Cortex of kidney (tissue), 1 donor: ENCODE measurements at places on chromosomes 7 and 10.

DNA sequence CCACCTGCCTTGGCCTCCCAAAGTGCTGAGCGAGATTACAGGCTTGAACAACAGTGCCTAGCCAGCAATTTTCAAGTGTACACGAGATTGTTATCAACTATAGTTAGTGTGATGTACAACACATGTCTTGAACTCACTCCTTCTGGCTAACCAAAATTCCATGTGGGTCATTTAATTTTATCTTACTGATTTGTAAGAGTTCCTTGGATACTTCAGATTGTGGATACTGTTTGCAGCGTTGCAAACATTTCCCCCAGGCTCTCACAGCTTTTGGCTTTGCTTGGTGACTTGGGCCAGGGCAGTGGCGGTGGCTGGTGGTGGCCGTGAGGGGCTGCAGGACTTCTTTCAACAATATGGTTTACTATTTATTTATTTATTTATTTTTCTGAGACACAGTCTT is 8.5 kb upstream of the TMEM270 start:
- no peak for DNase-seq

GRCh38 chr7:26543951-26544350 is 252.3 kb downstream of the SNX10 start:
- no peak for DNase-seq

DNA sequence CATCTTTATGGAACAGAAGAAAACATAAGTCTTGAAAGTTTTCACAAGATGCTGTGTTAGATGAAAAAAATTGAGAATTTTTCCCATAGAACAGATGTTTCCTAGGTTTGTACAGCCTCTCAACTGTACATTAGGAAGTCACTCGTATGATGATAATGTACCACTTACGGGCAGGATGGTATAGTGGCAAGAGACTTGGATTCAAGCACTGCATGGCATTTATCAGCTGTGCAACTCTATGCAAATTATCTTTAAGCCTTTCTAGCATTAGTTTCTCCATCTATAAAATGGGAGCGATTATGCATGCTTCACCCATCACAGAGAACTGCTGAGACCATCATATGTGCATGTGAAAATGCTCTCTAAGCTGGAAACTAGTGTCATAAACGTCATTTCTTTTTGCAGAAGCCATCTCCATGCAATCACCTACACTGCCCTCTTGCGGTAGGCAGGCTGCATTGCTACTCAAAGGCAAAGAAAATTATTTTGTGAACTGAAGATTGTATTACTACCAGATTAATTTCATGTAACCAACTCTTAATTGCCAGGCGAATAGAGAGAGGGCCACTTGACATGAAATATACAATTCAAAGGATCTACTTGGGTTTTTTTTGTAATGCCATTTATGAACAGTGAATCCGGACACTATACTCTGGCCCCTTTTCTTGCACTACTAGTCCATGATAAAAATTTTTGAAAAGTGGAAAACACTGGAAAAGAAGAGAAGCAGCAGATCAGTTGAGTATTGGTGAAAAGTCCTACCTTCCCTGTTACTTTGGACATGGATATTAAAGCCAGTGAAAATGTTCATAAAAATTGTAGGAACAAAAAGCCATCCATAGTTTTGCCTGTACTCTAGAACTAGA is 102.3 kb downstream of the JAZF1 start:
- DNase-seq: no peak

DNA sequence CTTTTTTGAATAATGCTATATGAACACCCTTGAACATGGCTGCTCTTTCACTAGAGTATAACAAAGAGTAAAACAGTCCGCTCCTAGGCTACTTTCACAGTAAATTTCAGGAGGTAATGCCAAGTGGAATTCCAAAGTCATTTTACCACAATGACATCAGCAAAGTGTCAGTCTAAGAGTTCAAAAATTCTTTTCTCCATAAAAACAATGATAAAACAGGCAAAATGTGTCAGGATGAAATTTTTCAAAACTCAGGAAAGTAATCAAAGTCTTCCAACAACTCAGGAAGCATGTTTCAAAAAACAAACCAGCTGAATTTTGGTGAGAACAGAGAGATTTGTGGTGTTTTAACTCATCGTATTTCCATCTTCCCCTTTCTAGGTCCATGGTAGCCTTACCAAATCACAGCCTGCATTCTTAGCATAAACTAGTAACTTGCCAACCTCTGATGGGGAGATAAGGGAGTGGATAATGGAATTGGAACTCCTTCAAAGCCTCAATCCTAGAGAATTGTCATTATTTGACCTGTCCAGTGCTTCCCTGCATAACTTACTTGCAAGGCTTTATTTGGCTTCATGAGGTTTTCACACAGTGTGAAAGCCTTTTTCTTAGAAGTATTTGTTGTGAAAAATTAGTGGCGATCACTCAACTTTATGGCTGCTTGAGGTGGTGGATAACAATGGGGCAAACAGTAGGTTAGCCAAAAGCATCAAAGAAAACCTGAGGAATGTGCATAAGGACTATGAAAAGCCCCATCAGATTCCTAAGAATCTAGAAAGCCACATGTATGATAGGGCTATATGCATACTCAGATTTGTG is 302.7 kb downstream of the HDAC9 start:
- no peak for DNase-seq

GRCh38 chr10:88830643-88831268 is 20.9 kb downstream of the ANKRD22 start:
- DNase-seq: no peak

GRCh38 chr10:18202680-18203460 is 62.6 kb downstream of the CACNB2 start:
- no peak for DNase-seq

DNA sequence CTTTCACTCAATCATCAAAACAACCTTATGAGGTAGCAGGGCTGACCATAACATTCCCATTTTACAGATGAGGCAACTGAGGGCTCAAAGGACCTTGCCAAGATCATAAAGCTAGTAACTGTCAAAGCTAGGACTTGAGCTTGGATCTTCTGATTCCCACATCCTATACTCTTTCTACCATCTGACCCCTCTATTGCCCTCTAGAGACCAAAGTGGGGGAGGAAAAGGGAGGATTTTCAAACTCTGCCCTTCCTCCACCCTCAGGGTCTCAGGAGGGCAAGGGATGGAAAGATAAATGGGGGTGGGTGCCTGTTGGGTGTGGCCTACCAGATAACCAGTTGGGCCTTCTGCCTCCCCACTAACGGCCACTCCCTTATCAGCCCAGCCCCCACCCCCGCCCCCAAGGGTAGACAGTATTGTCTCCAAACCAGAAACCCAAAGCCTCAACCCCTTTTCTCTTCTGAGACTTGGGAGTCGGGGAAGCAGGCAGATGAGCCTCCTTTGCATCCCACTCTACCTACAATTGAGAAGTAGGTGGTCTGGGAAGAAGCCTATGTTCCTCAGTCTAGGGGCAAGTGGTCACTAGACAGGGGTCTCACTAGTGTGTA is 7.9 kb downstream of the LDB1 start:
- DNase-seq: no peak

DNA sequence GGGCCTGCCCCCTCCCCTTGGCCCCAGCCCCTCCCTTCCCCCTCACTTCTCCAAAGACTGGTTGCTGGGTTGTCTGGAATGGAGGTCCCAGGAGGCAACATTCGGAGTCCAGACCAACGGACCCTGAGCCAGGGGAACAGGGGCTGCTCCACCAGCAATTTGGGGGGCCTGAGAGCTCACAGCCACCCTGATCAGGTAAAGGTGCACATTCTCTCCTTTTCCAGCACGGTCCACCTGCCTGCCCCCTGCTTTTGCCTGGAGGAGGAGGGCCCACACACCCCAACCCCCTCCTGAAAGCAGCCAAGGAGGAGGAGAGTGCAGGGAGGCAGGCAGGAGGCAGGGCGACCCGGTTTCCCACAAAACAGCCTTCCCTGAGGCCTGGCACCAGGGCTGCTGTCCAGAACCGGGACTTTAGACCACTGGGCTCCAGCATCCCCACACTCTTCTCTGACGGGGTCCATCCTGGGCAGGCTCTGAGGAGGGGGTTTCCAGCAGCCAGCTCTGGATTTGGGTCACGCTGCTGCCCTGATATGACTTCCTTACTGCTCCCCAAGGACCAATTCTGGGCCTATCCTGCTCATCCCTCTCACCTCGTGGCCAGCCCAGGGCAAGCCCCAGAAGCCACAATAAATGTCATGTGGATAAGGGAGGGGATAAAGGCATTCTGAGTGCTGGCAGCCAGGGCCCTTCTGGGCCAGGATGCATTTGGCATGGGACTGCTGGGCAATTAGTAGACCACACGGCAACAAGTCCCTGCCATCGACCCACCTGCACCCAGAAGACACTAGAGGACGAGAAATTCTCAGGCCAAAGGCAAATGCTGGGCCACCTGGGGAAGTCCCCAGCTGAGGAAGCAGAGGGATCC is 1.1 kb upstream of the CAMK2B start:
- no peak for DNase-seq

DNA sequence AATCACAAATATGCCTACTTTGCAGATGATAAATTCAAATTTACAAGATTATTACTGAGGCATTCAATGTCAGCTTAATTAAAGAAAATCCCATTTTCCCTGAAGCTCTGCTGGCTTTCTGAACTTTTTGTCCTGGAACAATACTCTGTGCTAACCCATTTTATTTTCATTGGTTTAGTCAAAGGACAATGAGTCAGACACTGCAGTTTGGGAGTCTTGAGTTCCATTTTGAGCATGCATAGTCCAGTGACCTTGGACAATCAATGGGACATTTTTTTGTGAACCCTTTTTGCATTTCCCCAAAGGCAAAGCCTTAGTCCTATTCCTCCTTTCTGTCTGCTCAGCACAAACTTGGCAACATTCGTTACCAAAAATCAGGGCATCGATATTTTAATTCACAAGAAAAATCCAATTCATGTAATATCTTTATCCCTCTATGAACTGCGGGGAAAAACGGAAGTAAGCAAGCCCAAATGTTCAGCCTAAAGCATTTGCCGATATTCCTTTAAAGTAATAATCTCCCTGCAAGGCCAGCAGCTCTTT is 339.8 kb downstream of the RNLS start:
- DNase-seq: no peak

GRCh38 chr7:36390199-36391090 is 783 bp downstream of the ANLN start:
- no peak for DNase-seq

GRCh38 chr7:47576031-47576865 is 5.7 kb downstream of the TNS3 start:
- DNase-seq: no peak

DNA sequence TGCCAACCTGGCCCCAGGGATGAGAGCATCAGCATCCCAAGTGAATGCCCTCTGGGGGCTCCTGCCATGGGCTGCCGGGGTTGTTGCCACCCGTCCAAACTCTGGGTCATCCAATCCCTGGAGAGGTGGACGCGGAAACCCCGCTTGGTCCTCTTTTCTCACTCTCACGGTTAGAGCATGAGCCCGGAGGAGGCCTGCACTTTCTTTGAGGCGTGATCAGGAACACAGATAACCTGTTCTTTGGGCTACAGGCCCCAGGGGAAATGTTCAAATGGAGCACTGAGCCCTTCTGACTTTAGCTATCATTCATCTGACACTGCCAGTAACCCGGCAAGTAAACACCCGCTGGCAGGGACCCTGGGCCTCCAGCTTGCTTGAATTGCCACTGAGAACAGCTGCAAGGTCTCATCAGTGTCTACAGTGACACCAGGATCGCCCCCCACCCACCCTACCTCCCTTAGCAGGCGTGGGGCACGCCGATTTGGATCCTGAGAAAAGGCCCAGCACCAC is 29.4 kb upstream of the SLF2 start:
- DNase-seq: no peak

DNA sequence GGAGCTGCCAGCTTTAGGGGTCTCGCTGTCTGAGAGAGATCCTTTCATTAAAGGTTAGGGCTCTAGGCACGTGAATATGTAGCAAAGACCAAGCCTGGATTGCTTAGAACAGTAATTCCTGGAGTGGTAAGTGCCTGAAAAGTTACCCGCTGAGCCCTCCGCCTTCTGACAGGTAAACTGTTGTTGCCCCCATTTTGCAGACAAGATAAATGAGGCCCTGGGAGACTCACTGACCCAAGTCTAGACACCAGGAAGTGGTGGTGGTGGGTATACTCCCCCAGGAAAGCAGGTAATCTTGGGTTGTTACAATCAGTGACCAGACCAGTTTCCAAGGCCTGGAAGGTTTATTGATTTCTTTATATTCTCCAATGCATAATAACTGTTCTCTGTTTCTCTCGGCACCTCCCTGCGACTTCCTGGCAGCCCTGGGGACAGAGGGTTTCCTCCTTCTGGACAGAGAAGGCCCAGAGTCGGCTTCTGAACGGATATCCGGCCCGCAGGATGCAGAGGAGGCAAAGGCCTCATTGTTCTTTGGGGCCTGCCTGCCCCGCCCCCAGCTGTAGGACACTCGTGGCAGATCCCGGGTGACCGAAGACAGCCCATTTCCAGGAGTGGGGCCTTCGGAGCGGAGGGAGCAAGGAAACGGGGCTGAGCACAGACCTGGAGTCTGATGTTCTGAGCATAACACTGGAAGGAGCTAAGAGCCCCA is 1.3 kb upstream of the GRK5 start:
- no peak for DNase-seq

DNA sequence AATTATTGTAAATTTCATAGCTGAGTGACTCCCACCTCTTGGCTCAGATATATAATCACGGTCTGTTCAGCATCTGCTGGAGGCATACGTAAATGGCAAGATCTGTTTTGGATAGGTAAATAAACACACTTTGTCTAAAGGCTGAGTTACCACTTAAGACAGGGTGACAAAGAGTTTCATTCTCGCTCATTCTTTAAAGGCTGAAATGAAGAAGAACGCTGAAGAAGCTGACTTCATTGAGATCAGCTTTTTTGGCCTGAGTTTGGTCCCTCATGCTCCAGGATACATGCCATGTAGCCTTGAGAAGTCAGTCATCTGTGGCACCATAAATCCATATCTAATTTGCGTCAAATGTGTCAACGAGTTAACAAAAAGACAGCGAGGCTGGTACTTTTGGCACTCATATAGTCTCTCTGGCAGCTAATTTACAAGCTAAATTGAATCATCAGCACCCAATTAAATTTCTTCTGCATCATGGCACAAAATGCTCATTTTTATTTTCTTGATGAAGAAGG is 309.9 kb downstream of the GPAM start:
- DNase-seq: no peak
